Mammary epithelial cell (primary cell): ENCODE measurements at places on chromosomes 6 and 20. TPM values are rescaled to one million over a fixed set of nuclear protein-coding genes. Genes with fewer than 3 reads are reported as not detected.

DNA sequence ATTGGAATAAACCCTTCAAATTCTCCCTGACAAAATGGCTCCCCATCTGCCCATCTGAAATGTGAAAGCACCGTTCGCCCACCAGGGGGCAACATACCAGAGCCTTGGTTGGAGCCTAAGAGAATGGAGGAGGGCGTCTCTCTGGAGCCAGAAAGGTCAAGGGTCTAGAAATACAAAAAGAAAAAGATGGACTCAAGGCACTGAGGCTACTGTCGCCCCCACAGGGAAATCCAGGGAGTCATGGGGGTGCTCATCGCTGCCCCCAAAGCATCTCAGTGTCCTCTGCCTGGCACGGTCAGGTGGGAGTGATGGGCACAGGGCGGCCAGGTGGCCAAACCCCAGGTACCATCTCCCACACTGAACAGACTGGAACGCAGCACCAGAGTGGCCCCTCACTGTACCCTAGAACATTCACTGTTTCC lies 136.3 kb downstream of the ZMYND8 start:
- DNase-seq: no peak

DNA sequence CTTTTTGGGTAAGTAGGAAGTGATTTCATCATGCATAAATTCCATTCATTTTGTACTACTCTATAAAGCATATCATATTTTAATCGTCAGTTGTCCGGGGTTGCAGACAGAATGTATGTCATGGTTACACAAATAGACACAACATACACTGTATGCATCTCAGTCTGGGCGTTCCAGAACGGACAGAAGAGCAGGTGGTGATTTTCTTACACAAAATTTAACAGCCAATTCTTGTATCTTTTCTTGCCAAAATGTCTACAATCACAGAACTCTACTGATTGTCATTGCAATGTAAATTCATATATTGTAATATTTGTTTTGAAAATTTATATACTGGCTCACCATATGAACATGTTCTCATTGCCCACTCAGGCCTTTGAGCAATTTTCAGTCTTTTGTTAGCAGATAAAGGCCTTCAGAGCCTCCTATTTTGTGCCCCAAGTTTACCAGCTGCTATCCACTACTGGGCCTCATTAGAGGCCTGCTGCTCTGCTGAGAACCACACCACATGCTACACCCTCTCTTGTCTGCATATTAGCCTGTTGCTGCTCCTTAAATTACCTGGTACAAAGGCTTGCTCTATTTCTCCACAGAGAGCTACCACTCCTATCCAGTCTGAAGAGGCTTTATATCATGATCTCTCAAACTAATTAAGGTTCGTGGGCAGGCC lies 61.5 kb downstream of the PRDM13 start:
- DNase-seq: no peak

DNA sequence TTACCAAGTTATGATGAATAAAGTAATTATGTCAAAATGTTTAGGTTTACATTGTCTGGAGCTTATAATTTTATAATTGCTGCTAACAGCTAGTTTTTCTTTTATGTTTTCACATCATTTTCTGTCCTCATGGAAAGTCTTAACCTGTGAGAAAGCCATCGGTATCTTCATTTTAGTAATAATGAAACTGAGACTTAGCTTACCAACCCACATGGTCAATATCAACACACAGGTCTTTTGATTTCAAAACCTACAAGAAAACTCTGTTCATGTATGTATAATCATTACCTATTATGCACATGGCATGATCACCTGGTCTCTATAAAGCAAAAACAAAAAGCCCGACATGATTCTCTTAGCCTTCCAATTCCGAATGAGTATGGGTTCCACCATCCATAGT lies 61.9 kb downstream of the KCNQ5 start:
- no peak for DNase-seq

DNA sequence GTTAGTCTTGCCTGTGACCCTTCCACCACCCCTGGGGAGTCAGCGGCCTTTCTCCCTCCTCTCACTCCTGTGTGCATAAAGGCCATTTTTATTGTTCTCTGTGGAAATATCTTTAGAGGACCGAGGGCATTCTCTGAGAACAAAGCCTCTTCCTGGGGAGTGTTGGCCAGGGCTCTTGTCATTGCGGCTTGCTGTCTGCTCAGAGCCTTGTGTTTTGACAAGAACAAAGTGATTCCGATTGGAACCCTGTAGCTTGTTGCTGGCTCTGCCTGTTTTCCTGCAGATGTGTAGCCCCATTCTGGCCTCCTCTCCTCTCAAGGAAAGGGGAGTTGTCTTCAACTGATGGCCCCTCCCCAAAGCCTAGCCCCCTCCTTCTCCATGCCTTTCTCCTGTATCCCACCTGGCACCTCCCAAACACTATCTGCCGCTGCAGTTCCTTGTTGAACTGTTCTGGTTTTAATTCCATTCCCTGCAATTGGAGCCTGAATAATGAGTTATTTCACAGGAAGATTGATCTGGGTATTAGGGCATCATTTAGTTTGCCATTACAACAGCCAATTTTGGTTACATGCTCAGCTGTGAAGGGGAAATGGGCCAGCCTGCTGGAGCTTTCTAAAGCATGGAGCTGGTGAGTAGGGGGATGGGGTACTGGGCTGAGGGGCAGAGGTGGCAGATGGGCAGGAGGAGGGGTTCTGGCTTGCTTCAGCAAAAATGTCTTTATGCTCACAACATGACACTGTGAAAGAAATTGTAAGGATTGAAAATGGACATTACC lies 252.5 kb downstream of the LRFN2 start:
- DNase-seq: no peak

Gene HLA-DQB1
- 8.9 and 10.7 TPM in 2 replicates for total RNA-seq

Gene ZC3H12D
- 0.16 TPM in 1 of 2 replicates, not detected in the other for total RNA-seq

DNA sequence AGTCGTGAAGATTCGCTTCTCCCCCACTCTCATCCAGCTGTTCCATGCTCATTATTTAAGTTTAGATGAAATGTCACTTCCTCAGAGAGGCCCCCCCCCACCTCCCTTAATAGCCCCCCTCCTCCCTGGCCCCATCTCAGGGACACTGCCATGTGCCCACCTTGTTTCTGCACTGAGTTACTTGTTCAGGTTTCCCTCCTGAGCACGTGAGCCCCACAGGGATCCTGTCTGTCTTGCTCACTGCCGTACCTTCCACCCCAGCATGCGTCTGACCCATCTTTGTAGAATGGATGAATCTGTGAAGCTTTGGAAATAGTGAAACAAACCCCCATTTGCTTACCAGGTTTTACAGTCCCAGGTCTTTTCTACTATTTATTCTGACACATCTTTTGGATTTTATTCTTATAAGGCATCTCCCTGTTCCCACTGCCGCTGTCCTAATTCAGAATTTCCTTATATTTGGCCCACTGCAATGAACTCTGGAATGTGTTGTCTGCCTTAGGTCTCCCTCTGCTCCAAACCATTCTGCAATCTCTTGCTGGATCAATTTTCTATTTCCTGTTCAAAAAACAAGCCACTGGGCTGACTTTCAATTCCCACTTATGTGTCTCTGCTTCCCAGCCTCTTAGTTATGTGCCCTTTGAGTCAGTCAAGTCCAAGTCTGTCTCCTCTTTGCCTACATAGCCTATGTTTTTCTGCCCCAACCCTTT lies 136.5 kb upstream of the ECI2 start:
- DNase-seq: no peak

Gene UFL1
- total RNA-seq: 25.8 and 33.0 TPM in 2 replicates

DNA sequence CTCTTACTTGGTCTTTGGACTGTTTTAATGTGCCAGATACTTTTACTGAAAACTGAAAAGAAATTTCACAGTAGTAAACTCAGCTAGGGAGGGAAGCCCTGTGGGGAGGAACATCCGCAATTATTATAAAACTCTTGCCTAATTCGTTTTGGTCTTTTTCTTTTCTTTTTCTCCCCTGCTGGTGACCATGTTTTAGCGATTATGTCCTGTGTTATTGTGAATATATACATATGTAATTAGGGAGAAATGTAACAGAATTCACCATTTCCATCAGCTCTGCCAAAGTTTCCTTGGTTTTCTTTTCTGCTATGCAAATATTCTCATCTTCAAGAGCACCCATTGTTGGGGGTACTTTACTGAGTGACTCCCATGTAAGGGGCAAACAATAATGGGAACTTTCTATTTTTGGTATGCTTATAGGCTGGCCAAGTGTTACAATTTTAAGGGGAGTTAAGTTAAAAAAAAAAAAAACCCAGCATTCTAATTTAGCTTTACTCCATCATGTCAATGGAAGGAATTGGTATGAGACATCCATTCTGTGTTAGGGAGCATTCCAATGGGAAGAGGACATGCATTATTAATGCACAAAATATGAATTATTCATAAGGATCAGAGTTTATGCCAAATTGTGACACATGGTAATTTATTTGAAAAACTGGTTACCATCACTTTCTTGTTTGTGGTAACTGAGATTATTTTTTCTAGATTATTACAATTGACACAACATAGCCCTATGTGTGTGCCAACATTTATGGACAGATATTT lies 2.0 kb downstream of the DOK5 start:
- DNase-seq: no peak

DNA sequence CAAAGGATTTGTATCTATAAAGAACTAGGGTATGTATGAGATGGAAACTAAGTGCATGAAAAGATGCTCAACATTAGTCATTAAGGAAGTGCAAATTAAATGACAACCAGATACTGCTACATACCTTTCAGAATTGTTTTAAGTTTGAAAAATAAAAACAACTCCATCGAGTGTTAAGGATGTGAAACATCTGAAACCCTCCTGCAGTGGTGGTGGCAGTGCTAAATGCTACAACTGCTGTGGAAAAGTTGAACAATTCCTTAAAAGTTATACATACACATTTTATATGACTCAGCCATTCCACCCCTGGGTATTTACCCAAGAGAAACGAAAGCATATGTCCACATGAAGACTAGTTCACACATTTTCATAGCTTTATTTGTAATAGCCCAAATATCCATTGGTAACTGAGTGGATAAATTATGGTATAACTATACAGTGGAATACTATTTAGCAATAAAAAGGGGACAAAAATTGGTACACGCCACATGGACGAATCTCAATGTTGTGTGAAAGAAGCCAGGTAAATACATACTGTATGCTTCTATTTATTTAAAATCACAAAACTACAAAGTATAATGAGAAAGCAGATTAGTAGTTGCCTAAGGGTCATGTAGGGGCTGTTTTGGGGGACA lies 10.6 kb downstream of the ARMH2 start:
- no peak for DNase-seq
